ENCODE measurements at places on chromosomes 1 and 21. TPM values are rescaled to one million over a fixed set of nuclear protein-coding genes. Genes with fewer than 3 reads are reported as not detected.
A peak's percentile ranks its signal among the peaks of the same experiment; 100 is the strongest.

Gene ADAMTS5
- total RNA-seq = 4.3 TPM

Gene HTR6
- not detected for total RNA-seq

Gene F13B
- not detected for total RNA-seq

GRCh38 chr1:201845331-201846083, 16.6 kb downstream of the IPO9 start:
- DNase-seq = no peak

DNA sequence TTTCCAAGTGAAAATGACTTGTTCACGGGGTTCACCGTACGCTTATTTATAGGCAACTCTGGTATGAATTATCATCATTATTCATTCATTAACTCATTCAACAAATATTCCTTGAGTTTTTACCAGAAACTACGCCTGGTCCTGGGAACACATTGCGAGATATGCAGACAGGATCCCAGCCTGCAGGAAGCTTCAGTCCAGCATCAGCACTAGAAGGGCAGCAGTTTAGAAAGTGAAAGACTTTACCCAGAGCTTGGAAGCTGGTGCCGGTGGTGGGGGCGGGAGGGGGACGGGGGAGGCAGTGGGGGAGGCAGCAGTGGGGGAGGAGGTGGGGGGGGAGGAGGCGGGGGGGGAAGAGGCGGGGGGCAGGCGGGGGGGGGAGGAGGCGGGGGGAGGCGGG, 55.9 kb downstream of the SETD4 start:
- no peak for DNase-seq

DNA sequence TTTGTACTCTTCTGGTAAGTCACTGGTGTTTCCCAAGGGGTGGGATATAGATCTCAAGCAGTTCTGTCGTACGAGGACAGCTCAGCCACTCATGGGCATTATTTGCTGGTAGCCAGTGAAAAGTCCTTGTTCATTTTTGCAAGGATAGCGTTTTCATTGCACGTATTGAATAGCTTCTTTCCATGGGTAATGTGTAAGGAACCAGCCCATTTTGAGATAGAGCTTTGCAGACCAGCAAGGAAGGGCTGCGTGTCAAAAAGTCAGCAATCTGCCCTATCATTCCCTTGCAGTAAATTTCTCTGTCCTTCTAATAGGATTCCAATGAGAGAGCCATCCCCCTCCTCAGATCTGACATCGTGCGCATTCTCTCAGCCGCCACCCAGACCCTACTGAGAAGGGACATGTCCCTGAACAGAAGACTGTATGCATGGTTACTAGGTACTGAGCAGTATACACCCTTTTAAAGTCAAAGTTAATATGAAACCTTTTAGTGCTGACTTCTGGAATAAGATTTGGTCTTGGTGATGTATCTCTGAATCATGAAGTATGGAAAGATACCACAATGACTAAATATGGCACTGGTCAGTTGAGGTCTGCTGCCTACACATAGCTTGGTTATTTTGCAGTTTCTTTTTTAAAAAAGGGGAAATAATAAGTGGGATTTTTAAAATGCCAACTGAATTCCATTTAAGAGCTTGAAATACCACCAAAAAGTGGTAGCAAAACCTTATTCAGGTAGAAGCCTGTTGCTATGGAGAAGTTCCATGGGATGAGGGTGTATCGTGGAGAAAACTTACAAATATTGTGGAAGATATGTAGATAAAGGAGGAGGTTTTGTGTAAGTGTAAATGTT, 55.3 kb downstream of the DOP1B start:
- no peak for DNase-seq

GRCh38 chr1:178098262-178098661, 4.4 kb downstream of the RASAL2 start:
- no peak for DNase-seq

- no peak for DNase-seq
These were observed 111.0 kb upstream of the RAB4A start for GRCh38 chr1:229159668-229160544.

DNA sequence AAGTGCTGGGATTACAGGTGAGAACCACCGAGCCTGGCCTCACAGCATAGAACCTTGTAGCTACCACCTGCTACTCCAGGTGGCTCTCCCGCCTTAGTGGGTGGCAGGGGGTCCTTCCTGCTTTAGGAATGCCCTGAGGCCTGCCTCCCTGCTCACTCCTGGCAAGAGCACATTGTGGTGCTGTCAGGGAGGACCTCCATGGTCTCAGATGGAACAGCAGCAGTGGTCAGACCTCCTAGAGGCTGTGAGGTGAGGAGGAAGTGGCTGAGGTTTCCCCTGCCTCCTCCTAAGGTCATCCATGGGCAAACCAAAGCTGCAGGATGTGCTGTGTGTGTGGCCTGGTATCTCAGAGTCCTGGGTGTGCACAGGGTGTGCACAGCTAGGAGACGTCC, 6.7 kb downstream of the SOX13 start:
- DNase-seq = no peak

Gene SMIM11
- total RNA-seq = 31.6 TPM

DNA sequence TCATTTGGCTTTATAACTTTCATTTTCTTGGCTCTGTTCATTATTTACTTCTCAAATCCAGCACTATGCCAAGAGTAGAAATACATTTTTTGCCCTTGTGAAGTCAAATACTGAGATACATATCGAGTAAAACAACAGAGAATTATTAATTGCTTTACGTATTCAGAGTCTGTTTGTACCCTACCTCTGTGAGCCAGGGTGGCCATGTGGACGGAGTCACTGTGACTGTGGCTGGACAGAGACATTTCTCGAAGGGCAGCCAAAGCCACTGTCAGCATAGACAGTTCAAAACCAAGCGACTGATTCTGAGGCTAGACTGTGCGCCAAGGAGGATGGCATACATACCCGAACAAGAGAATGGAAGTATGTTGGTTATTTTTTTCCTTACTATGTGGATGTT, 391.0 kb upstream of the PROX1 start:
- no peak for DNase-seq

Gene OR10J1
- total RNA-seq = not detected

Gene TSPAN2
- 1.2 TPM for total RNA-seq

DNA sequence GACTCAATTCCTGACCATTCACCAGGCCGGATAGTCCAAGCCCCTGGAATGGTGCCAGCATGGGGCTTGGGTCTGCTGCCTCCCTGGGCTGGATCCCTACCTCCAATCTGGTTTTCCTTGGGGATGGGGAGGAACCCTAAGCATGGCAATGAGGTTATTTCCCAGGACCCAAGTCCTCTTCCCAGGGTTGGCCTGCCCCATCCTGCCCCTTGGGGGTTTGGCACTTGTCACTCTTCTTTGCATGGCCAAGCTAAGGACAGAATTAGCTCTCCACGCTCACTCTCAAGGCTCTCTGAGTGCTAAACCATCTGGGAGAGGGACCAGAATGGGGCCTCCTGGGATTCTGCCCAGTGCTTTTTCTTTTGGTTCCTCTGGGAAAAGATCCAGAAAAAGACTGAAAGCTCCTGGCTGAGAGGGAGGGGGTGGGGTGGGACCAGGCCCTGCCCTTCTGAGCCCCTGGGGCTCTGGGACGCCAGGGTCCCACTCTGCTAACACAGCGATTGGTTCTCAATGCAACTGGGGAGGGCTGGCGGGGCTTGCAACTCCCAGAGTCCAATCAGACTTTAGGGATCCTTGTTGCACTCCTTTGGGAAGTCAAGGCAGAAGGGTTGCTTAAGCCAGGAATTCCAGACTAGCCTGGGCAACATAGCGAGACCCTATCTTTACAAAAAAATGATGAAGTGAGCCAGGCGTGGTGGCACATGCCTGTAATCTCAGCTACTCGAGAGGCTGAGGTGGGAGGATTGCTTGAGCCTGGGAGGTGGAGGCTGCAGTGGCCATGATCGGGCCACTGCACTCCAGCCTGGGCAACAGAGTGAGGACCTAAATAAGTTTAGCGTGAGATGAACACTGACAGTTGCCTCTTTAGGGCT, 52.7 kb downstream of the DHRS3 start:
- DNase-seq = peak; percentile 48

Measured in psoas muscle (tissue), 8 donors.